GF-D8 (cell line): ENCODE measurements at places on chromosomes 3 and 15.

DNA sequence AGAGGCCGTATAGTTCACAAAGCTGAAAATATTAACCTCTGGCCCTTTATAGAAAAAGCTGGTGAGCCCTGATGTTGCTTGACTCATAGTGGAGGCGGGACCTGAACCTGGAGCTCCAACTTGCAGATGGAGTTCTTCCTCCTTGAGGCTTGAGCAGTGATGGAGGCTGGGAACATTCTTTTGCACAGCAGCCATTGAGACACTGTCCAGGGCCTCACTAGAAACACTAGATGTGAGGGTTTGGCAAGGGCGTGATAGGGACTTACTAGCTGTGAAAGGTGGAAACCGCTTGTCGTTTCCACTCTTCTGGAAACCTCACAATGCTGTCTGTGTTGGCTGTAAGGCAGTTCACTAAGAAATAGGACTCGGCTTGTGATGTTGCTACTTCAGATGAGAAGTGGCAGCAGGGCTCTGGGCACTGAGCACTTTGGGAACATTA is 12.5 kb downstream of the SMAD6 start:
- no peak for DNase-seq

DNA sequence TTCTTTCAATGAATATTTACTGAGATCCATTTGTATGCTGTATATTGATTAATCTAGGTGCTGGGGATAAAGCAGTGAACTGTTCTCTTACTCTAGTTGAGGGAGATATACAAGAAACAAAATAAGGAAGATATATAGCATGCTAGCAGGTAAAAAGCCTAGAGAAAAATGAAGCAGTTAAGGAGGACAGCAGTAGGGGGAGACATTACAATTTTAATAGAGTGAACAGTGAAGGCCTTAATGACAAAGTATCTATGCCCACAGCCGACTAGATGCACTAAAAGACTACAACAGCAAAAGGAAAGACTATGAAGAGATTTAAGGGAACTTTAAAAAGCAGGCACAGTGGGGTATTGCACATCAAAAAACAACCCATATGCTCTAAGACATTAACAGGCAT is 81.4 kb downstream of the XRN1 start:
- DNase-seq: no peak

DNA sequence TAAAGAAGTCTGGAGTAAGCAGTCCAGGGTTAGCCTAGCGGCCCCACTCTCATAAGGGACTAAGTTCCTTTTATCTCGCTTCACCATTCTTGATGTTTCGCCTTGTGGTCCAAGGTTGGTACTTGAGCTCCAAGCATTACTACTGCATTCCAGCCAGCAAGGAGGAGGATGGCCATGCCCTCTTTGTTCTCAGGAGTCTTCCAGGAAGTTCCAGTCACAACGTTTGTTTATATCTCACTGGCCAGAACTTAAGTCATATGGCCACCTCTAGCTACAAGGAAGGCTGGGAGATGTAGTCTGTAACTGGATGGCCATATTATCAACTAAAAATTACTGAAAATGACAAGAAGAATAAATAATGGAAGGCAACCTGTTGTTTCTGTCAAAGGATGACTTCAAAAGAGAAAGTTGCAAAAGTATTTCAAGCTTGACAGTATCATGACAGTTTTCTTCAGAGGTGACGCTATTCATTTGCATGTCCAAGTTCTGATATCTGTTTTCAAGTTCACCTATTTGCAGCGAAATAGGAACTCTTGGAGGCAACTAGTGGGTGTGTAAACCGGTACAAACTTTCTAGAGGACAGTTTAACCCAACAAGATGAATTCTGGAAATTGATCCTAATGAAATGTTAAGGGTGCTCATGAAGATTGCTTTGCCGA is 118.6 kb downstream of the PGPEP1L start:
- DNase-seq: no peak

DNA sequence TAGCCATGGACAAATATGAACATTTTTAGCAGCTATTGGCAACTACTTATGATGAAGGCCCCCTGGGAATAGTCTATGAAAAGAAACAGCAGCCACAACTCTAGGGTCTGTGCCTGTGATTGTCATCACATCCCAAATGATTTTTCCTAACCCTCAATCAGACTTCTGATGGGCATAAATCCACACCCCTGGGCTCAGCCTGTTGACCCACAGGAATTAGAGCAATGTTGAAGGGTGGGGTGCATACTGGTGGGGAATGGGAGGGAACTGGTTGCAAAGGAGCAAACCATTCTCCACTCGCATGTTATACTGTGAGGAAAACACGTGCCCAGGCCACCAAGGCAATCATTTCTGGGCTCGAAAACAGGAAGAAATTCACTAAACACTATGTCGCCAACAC is 106.5 kb upstream of the CTNNB1 start:
- no peak for DNase-seq

DNA sequence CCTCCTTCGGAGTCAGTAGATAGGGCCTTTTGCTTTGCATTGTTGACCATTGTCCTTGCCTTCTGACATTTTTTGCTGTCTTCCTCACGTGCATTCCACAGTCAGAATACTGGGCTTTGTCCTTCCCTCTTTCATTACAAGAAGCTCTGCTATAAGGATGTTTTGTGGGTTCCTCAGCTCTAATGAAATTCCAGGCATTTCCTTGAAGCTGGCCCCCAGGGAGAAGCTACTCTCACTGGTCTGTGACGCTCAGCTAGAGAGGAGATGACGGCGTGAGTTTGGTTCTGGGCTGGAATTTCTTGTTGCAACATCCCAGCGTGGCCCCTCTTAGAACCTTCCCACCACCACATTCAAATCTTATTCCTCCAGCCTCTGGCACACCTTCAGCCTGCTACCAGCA is 210.2 kb downstream of the TJP1 start:
- no peak for DNase-seq

DNA sequence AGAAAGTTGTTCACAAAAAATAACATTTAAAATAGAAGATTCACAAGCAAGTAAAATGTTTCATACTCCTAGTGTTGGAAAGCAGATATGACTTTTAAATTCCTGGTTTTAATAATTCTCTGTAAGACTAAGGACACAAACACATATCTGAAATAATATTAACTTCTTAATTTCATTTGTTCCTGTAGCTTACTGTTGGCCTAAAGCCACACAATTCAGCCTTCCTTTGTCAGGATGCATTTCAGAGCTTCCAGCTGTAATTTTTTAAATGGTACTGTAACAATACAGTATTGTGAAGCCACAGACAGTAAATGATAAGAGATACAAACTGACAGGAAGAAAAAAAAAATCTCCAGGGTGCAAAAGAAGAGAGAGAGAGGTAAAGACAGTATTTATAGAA is 84.2 kb downstream of the TMCC1 start:
- no peak for DNase-seq

- no peak for DNase-seq
Measured at GRCh38 chr15:38576837-38577236, 12.2 kb upstream of the RASGRP1 start.

DNA sequence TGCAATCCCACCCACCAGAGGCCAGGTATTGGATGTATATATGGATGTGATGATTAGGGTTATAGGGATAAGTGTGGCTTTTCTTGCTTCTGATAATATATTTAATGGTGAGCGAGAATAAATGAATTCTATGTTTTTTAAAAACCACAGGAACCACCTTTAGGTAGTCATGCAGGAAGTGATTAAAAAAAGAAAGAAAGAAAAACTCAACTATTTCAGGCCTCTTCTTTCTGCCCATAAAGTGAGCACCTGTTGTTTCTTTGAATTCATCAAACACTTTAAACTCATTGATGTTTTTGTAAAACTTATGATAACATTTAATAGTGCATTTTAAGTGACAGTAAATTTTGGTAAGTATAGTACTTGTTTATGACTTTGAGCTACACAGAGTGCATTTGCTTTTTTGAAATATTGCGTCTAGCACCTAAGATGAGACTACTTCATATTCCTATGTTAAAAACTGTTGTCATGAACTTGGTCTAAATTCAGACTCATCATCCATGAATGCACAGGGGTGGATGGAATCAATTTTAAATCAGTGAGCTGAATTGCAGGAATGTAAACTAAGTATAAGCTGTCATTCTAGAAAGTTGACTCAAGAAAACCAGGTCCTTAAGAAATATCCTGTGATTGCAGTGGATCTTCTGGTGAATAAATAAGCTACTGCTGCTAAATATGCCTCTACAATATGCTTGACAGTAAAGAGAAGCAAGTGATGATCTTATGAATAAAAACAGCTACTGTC is 764.4 kb upstream of the NECTIN3 start:
- no peak for DNase-seq

- no peak for DNase-seq
Measured at GRCh38 chr15:41512940-41513505, 604 bp downstream of the LTK start.

- no peak for DNase-seq
Measured at GRCh38 chr3:185756477-185756876, 68.4 kb downstream of the IGF2BP2 start.

DNA sequence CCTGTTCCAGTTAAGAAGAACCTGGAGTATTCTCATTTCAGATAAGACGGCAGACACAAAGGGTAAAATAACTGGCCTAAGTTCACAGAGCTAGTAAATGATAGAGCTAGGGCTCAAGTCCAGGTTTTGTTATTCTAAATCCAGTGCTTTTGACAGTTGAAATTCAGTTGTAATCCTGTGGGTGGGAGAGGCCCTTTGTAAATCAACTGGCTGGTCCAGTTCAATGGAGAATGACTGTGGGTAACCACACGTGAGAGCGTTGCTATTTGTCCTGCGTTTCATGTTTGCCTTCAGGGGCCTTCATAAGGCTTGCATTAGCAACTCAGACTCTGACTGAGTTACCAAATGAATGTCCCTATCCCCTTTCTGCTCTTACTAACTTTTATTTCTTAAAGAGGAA is 24.2 kb upstream of the CD96 start:
- DNase-seq: no peak

DNA sequence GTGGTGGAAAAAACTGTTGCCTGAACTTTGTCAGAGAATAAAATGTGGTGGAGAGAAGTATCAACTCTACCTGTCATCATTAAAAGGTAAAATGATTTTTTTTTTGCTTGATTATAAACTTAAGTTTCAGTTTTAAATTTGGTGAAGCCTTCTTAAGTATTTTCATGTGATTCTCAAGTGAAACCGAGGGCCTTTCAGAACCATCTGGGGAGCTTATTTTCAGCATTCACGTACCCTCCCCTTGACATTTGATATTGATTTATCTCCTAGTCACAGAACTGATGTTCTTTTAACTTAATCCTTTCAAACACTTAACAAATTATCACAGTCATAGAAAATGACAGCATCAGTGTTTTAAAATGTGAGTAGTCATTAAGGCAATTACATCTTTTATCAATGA is 38.5 kb downstream of the HPS3 start:
- no peak for DNase-seq

- no peak for DNase-seq
Measured at GRCh38 chr3:13457593-13457992, 22.5 kb upstream of the HDAC11 start.

DNA sequence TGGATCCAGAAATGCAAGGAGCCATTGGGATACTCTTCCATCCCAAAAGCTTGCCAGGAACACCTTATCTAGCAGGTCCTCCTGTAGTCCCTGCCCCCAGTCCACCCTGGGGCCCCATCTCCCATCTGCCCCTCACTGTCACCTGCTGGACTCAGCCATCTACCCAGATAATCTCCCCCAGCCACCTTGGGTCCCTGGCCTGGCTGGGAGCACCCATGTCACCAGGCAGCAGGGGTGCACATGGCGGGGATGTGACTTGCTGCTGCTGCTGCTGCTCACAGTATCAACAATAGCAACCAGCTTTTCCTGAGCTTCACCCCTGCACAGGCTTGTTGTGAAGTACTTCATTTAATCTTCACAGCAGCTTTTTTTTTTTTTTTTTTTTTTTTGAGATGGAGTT is 12.6 kb downstream of the PTH1R start:
- no peak for DNase-seq

- DNase-seq: no peak
Measured at GRCh38 chr3:124486324-124486723, 243.9 kb upstream of the UMPS start.

DNA sequence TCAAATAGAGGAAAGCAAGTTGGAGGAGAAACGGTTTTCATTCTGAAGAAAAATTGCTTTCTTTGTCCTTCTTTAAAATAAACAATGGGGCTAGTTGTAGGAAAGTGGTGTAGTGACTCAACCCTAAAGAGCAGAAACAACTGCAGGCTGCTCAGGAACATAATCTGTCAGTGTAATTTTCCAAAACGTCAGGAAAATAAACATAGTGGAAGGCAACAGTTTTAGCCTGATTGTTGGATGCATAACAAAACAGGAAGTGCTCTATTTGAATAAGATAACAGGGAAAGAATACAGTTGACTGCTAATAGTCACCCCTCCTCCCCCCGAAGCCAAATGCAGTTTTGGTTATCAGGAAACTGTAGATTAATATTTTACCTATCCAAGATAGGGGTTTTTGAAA is 167.6 kb downstream of the ECT2 start:
- DNase-seq: no peak

DNA sequence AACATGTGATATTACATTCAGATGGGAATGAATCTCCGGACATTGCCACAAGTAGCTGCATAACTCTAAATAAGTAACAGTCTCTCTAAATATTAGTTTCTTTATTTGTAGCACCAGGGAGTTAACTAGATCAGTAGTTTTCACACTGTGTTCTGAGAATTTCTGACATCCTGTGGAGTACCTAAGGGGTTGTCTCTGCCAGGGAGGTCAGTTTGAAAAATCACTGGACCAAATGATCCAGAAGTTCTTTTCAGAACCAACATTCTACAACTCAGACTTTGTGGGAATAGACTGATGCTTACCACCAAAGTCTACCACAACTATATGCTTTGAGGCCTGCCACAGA is 9.0 kb upstream of the ILDR1 start:
- DNase-seq: no peak

- DNase-seq: no peak
Measured at GRCh38 chr3:63032881-63033280, 157.7 kb upstream of the CADPS start.

DNA sequence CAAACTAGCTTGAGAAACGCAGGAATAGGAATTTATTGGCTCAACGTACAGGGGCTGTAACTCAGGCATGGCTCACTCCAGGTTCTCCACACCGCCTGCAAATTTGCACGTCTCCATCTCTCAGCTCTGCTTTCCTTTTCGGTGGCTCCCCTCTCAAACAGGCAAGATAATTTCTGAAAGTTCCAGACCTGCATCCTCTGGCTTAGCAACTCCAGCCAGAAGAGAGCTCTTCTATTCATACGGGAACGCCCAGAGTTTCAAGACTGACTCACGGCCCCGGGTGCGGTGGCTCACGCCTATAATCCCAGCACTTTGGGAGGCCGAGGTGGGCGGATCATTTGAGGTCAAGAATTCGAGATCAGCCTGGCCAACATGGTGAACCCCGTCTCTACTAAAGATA is 139.7 kb upstream of the BNIP2 start:
- DNase-seq: no peak

- no peak for DNase-seq
Measured at GRCh38 chr3:8557298-8557697, 55.7 kb downstream of the LMCD1 start.

GRCh38 chr3:134355416-134355815 is 18.8 kb downstream of the AMOTL2 start:
- no peak for DNase-seq

- DNase-seq: no peak
Measured at GRCh38 chr3:43405888-43406642, 119.7 kb downstream of the SNRK start.
